ENCODE measurements at places on chromosomes 12 and 14.
A peak's percentile ranks its signal among the peaks of the same experiment; 100 is the strongest.

GRCh38 chr12:12372946-12373722, 16.3 kb downstream of the BORCS5 start:
- DNase-seq: no peak

DNA sequence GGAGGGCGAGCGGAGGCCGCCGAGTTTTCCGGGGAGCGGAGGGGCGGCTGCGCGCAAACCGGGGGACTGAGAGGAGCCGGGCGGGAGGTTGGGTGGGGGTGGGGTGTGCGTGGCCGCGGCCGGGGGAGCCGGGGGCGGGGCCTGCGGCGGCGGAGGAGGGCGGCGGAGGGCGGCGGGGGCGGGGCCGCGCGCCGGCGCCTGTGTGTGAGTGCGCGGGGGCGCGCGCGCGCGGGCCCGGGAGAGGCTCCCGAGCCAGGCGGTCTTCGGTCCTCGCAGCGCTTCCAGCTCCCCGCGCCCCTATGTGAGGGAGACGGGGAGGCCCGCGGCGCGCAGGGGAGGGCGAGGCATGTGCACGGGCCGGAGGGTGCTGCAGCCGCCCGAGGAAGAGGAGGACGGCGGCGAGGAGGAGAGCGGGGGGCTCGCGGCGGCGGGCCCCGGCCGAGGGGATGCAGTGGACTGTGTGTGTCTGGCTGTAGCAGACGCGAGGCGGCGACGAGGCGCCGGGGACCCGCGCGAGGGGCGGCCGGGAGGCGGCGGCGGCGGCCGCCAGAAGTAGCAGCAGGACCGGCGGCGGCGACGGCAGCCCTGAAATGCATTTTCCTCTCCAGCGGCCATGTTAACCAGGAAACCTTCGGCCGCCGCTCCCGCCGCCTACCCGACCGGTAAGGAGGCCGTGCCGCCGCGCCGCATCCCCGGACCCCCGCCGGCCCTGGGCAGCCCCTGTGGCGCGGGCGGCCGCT, at the start of gene DYRK2:
Gene DYRK2 (plus strand): TSS at position 225 of the 740 bp plus-strand sequence. CDS start 389 bp downstream, at position 614.
- DNase-seq: peak; percentile 95

GRCh38 chr12:104352106-104352713, 48.7 kb downstream of the EID3 start:
- DNase-seq: peak; percentile 38

DNA sequence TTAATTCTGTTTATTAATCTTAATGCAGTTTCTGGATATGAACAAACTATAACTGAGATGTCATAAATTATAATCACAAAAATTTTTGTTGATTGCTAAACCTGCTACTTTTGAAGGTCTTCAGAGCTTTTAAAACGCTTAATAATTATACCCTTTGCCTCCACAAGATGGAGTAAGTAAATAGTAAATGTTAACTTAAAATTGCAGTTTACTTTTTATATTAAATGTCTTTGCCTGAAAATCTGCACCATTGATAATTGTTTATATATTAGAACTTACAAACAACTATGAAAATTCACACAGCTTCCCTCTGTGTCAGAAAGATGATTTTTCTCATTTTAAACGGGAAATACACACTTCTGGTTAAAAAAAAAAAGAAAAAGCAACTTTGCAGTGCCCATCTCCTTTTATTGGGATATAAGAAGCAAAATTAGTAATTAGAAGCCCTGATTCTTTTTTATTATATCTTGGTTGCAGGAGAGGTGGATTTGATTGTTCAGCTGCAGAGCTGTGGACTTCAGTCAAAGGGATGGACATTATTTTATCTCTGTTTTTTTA, 35.6 kb downstream of the SCFD1 start:
- peak; percentile 10 for DNase-seq

DNA sequence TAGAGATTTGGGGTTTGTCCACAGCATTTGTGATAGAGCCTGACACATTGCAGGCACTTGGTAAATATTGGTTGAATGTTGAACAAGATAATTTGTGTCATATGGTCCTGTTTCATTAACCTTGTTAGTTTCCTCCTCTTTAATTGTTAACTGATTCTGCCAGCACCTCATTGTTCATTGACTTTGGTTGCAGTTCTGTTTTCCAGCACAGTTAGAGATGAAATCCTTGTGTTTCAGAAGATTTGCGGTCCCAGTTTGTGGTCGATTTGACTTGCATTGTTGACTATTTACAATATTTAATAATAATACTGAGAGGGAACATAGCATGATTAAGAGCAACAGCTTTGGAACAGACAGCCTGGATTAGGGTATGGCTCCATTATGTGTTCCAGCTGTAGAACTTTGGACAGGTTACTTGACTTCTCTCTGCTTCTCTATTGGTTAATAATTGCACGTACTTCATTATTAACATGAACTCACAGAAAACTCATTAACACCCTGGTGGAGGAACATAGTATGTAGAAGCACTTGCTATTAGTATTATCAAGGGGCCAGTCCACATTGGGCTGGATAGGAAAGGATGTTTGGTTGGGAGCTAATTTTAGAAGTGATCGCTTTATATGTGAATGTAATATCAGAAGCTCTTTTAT, 8.7 kb downstream of the DRAM1 start:
- no peak for DNase-seq

- DNase-seq: no peak
These were observed 207.9 kb downstream of the SLC16A7 start for GRCh38 chr12:59803735-59804134.
